H7 (cell line): ENCODE measurements at places on chromosomes 6 and 20.

DNA sequence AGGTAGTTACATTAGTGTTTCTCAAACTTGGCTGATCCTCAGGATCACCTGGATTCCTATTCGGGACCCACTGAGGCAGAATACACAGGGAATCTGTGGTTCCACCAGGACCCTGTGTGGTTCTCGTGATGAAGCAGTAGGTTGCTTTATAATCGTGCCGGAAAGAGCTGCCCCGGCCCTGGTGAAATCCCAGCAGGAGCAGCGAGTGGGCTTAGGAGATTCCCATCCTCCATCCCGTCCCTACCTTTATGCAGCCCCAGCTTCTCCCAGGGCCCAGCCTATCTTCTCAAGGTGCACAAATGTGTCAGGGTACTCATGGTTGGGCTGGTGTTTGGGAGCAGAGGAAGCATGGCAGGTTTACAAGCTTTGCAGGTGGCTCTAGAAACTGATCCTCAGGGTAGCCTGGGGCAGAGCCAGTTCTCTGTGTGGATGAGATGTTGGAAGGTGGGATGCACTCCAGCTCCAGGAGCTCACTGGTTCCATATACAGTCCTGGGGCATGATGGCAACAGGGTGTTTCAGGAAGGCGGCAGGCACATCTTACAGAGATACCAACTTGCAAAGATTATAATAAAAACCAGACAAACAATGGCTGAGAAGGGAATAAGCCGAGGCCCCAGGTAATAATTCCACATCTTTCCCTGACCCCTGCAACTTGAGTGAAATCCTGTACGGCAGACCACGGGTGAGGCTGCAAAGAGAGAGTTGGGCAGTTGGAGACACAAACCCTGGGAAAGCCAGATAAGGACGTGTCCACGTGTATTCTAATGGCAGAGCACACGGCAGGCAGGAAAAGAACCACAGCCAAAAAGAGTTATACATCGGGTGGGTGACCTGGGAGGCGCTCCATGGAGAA is 5.9 kb downstream of the SLC22A1 start:
- DNase-seq = no peak

DNA sequence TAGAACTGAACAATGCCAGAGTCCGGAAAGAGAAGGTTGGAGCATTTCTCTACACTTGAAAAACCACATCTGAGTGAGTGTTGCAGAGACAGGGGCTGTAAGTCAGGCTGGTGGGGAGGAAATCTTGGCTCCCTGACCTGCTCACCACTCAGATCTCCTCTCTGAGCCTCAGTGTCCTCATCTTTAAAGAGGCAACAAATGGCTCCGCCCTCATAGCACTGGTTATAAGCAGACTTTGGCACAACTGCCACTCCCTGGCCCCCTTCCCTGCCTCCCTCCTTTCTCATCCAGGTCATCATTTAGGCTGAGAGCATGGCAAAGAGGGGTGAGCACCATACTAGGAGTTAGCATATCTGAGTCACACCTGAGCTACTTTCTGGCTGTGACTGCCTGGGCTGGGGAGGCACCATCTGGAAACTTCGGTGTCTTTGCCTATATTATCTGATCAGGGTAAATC is 10.6 kb downstream of the SIRPG start:
- no peak for DNase-seq

DNA sequence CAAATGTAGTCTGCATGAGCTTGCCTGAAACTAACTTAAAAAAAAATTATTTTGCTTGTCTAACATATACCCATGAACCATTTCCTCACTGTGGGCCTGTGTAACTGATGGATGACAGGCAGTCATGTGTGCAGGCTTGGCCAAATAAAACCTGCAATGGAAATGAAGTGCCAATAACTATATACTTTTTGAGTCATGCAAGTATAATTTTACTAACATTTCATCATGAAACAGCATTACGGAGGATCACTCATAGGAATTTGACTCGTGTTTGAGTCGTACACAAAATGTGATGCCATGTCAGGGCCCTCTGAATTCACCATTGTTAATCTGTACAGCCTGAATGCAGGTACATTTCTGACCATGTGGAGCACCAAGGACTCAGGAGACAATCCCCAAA is 46.6 kb downstream of the HDDC2 start:
- DNase-seq = no peak

DNA sequence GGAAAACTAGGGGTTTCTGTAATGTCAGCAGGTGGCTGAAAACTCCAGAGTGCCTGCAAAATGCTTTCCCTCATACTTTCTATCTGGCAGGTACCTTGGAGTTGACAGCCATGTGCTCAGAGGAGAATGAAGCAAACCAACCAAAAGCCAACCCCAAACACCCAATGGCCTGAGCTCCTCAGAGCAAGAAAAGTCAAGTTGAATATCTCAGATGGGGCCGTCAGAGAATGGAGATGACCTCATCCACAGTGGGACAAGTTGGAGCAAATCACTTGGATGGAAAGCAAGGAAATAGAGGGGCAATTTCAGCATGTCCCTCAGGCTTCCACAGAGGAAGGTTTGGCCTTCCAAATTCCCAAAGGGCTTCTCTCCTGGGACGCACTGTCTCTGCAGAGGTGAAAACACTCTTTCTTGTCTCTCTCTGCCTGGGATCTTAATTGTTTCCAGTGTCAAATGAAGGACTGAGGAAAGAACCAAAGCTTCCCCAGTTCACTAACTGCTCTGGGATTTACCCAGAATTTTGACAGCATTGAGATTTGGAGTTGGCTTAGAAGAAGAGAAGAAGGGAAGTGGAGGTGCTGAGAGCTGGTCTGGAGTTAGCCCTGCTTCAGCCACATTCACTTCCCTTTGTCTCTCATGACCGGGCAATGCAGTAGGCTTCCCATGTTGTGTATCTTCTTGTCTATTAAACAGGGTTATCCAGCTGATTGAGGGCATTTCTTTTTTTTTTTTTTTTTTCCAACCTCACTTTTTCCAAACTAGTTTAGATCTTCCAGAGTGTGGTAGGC is 42.2 kb downstream of the PRND start:
- peak; percentile 7 for DNase-seq

- DNase-seq = no peak
Observed at GRCh38 chr6:85983032-85983659, 340.5 kb upstream of the SYNCRIP start.

- DNase-seq = no peak
Observed at GRCh38 chr6:85436939-85437495, 12.9 kb upstream of the NT5E start.

DNA sequence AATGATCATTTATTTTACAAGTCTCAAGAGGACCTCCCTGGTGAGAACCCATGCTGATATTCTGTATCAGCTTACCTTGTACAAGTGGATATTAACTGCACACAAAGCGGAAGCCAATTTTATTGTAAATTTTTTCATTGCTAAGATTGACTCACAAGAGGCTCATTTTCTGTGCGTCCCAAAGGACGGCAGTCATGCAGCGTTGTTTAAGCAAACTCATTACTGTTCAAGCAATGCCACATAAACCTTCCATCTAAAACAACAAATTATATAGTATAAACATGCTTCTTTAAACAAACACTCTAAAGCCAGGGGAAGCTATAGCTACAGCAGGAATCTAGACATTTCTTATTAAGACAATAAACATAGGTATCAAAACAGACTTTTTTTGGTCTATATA is 575.3 kb downstream of the FRK start:
- DNase-seq = no peak

- DNase-seq = no peak
Observed at GRCh38 chr6:26211963-26212362, 124.7 kb downstream of the HFE start.

GRCh38 chr20:3545401-3545925 is 74.6 kb downstream of the ATRN start:
- DNase-seq = no peak

GRCh38 chr20:37775200-37775599 is 81.4 kb downstream of the CTNNBL1 start:
- no peak for DNase-seq
